Breast epithelium (tissue), 4 donors: ENCODE measurements at places on chromosomes 5 and 9. TPM values are rescaled to one million over a fixed set of nuclear protein-coding genes. Genes with fewer than 3 reads are reported as not detected.

Gene PCSK5
- 19.0 TPM for total RNA-seq

DNA sequence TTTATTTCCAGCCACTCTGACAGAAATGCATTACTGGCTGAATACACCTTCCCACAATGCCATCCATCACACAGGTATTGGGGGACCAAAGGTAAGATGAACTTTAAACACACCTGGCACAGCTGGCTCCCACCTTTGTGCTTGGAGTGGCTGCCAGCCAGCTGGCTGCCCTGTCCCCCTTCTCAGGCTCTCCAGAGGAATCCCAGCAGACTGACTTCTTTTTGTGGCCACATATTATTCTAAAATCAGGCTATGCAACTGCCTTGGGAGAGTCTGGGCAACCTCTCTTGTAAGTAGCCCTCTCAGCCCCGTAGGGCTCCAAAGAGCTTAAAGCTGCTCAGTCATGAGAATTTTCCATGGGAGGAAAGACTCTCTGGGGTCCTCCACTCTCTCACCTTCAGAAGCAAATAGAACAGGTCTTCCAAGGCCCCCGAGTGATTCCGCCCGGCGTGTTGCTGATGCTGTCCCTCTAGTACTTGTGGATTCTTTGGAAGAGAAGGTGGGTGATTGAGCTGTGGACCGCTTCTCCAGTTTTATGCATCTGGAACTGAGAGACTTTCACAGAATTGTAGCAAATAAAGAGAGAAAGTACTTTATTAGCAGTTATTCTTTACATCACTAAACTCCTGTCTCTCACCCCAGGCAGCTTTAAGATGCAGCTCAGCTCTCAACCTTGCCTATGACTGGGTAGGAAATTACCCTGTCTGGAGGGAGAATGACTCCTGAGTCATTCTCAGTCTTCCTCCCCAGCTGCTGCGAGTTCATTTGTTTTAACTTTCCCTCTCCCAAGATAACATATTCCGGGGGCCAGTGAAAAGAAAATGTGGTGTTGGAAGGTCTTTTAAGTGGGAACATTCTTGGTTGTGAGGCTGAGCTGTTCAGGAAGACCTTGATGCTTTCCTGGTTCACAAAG is 159.4 kb upstream of the PITX1 start:
- no peak for DNase-seq

DNA sequence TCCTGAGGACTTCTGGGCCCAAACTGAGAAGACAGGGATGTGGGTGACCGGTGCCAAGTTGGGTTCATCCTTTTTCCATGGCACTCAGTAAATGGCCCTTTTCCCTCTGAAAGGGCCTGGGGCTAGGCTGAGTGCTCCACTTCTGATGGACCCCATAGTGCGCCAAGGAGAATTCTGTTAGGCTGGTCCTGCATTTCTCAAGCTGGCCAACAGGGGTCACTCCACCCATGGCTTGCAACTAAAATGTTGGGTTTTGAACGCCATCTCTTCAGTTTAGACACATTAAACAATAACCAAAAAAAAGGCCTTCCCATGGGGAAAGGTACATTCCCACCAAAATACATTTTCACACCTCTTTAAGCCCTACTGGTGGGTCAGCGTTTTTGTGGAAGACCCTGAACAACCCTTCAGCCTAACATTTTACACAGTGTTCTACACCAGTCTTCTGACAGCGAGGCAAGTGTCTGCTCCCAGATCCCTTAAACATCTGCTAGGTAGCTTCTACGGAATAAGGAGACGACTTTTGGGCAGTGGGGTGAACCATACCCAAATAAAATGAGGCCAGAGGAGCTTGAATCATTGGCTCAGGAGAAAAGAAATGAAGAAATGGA is 27.3 kb downstream of the CNTFR start:
- no peak for DNase-seq

Gene MYORG
- 6.4 TPM for total RNA-seq

Gene MZB1
- total RNA-seq, result not detected

- DNase-seq, result no peak
Observed at GRCh38 chr5:62542720-62543119, 35.9 kb upstream of the LRRC70 start.

DNA sequence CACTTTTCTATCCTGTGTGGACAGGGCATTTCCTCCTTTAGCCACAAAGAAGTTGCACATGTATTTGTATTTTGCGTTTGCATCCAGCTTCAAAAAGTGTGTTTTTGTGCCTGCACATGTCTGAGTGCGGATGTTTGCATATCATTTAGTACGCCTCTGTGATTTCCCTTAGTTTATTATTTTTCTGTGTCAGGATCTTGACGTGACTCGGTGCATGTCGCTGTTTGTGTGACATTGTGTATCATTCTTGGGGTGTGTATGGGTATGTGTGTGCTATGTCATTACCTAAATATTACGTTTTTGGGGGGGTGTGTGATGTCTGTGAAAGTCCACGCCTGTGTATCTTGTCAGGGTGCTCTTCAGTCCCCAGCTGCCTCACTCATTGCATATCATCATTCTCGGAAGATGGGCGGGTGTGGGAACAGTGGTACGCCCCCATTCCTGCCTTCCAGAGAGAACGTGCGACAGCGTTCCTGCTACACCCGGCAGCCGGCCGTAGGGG is 416 bp upstream of the PAIP2 start:
- no peak for DNase-seq

GRCh38 chr5:29263915-29264351 is 1929.6 kb upstream of the CDH6 start:
- no peak for DNase-seq

- no peak for DNase-seq
Observed at GRCh38 chr5:106825374-106825773, 845.4 kb downstream of the EFNA5 start.

DNA sequence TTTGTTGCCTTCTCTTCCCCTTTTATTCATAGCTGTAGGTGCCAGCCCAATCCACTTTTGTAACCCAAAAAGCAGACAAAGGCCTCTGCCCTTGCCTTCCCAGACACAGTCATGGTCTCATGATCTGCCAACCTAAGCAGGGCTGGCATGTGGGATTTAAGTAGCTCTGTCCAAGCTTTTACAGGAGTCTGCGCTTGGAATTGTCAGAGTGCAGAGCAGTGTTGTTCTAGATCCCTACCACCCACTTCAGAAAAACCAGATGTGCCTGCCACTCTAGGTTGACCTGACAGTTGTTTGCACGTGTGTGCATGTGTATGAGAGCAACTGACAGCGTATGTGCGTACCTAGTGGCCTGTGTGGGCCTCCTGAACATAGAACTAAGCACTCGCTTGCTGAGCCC is 87.8 kb upstream of the SPRY4 start:
- DNase-seq, result no peak

Gene SPEF2
- 11.5 TPM for total RNA-seq

DNA sequence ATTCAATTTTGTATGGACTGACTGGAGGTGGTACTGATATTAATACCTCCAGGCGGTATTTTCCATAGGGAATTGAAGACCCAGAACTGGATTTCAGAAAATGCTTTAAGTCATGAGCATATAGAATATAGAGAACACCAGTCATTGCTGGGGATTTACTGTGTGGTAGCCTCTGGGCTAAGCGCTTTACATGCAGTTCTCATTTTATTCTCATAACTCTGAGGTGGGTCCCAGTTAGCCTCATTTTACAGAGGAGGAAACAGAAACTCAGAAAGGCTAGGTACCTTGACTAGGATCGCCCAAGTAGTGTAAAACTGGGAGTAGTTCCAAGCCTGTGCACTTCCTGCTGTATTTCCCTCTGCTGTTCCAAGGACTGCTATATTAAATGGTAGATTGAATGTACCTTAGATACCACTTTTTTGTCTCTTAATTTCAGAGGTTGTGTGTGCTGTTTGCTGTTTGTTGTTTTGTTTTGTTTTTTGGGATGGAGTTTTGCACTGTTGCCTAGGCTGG is 13.8 kb downstream of the SLC44A1 start:
- DNase-seq, result no peak

DNA sequence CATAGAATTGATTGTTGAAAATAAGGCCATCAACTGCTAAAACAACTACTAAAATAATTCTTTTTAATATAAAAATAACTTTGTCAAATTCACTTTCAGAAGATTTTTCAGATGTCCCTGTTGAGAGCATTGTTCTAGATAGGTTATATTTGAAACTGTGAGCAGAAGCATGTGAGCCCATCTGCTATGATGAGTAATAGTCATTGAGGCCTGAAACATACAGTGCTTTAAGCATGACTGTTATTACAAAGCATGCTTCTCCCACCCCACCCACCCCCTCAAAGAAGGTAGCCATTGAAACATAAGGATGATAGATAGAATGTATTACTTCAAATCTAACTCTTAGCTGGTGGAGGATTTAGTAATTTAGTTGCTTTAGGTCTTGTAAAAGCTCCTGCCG is 86.0 kb downstream of the UHRF2 start:
- no peak for DNase-seq

Gene PCDHGA9
- 13.8 TPM for total RNA-seq

DNA sequence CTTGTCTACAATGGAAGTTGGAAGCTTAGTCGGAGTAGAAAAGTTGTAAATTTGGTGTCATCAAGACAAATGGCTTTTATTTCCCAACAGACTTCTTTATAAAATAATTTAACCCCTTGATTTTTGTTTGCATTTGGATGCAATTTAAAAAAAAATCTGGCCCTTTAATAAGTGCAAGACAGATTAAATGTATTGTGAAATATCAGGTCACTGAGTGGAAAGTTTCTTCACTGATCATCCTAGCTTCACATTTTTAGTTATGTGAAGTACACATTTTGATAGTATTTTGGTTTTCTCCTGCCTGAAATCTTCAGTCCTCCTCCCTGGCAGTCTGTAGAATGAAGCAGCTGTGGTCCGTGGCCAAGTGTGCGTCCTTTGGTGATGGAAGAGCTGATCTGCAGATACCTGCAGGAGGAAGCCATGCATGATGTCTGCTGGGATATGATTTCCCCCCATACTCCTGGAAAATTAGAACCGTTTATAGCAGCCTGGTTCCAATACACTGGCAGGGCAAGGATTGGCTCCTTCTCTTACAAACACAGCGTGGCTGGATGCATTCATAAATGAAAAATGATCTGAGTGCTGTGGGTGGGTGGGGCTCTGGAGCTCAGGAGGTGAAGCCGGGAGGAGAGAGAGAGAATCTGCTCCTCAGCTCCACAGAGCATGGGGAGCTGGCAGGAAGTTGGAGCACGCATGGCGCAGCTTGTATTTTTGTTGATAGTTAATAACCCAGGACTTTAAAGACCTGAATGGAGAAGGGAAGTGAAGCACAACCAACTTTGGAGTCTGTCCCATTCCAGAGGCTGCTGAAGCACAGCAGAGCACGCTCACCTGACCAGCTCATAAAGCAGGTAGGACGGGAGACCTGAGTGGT is 238.4 kb downstream of the GOLPH3 start:
- DNase-seq, result no peak

- no peak for DNase-seq
Observed at GRCh38 chr9:115712981-115713380, 440.6 kb upstream of the PAPPA start.

DNA sequence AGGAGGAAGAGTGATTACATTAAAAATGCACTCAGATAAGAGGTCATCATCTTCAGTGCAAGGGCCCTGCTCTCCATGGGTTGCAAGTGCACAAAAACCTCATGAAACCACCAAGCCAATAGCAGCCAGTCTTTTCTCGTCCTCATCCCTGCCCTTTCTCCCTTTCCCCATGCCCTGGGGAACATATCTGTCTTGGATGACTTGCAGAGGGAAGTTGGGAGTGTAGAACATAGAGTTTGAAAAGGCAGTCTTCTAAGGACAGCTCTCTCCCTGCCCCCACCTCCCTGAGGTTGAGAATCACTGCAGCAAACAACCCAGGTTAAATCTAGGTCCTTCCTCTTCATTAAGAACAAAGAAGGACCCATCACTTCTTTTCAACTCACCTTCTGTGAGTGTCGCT is 22.0 kb downstream of the DDX31 start:
- no peak for DNase-seq

DNA sequence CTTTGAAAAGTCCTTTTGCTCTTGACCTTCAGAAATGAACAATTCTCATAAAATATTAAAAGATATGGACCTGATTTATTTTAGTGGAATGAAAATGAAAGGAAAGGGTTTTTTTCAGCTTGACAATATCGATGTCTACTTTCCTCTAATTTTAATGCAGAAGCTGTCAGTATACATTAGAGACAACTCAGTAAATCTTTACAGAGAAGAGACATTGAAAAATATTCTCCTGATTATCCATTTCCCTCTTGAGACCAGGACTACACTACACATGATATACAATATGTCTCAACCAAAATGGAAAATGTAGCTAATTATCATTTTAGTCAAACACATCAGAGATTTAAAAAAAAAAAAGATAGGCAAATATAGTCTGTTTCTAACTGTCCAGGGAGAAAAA is 288.5 kb upstream of the NUDT12 start:
- DNase-seq, result no peak

Gene PRDM9
- total RNA-seq, result not detected

Gene NUTM2G
- total RNA-seq, result not detected

Gene EQTN
- 0.98 TPM for total RNA-seq

Gene PLPP7
- total RNA-seq, result 9.3 TPM

Gene PRUNE2
- total RNA-seq, result 12.0 TPM

Gene STRBP
- 22.6 TPM for total RNA-seq

GRCh38 chr9:91868732-91869391 is 81.2 kb downstream of the ROR2 start:
- DNase-seq, result no peak

DNA sequence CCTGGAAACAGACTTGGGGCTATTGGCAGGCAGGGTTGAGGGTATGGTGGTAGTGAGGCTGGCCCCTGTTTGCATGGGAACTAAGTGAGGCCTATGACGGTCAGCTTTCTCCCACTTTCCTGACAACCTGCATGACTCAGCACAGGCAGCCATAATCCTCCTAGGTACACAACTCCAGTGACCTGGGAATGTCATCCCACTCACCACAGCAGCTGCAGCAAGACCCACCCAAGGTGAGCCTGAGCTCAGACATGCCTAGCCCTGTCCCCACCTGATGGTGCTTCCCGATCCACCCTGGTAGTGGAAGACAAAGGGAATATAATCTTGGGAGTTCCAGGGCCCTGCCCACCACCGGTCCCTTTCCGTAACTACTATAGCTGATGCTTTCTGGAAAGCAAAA is 178.7 kb downstream of the NDUFS4 start:
- DNase-seq, result no peak

- no peak for DNase-seq
Observed at GRCh38 chr5:56861893-56862485, 46.6 kb downstream of the MAP3K1 start.

Gene VLDLR
- total RNA-seq, result 7.5 TPM

GRCh38 chr9:117084221-117084620 is 330.6 kb downstream of the ASTN2 start:
- DNase-seq, result no peak

Gene HTR1A
- not detected for total RNA-seq

Gene IFNA2
- not detected for total RNA-seq
